CD8-positive, alpha-beta memory T cell (primary cell): ENCODE measurements at places on chromosomes 13 and 19.

DNA sequence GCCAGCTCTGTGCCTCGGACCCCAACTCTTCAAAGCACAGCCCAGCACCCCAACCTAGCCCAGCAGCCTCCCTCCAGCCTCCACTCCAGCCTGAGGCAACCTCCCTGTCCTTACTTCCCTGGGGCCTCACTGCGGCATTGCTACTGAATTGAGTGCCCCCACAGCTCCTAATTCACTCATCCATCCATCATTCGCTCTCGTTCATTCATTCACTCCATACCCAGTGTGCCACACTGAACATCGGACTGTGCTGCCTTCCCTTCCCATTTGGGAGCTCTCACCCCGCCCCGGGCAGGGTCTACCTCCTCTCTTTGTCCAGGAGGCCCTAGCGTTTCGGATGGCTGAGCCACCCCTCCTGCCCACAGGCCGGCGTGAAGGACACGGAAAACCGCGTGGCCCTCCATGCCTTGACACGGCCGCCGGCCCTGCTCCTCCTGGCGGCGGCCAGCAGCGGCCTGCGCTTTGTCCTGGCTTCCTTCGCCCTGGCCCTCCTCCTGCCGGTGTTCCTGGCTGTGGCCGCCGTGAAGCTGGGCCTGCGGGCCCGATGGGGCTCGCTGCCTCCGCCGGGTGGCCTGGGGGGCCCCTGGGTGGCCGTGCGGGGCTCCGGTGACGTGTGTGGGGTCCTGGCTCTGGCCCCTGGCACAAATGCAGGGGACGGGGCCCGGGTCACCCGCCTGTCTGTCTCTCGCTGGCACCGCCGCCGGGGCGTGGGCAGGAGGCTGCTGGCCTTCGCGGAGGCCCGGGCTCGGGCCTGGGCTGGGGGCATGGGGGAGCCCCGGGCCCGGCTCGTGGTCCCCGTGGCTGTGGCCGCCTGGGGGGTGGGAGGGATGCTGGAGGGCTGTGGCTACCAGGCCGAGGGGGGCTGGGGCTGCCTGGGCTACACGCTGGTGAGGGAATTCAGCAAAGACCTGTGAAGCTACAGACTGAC, 1.3 kb downstream of the NAT14 start:
- no peak for DNase-seq

GRCh38 chr13:112709825-112710783, 20.3 kb downstream of the ATP11A start:
- no peak for DNase-seq

- no peak for DNase-seq
Observed at GRCh38 chr13:80133631-80134261, 207.2 kb downstream of the SPRY2 start.

GRCh38 chr19:48946463-48947257, 8.0 kb upstream of the BAX start:
- no peak for DNase-seq

DNA sequence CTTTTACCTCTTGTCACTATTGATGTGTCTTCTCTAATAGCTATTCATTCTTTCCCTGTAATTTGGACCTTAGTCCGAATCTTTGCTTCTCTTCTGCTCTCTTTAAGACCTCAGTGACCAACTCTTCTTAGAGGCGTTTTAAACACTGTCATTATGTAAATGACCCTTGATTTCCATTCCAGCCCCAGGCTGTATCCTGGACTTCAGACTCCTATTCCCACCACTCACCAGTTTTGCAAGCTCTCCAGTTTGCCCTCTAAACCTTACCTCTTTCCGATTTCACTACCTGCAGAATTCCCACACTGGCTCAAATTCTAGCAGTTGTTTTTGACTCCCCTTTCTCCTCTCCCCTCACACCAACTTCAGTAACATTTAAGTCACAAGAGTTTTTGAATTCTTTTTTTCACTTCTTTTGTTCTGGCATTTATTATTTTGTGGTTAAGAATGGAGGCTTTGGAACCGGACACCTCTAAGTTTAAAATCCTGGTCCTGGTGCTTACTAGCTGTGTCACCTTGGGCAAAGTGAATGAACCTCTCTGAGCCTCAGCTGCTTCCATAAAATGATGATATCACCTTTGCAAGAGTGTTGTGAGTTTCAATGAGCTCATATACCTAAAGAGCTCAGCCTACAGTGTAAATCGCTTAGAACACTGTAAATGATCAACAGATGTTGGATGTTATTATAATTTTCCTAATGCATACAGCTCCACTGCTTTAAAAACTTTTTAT, 13.6 kb upstream of the HMGB1 start:
- no peak for DNase-seq

- no peak for DNase-seq
Observed at GRCh38 chr13:40047322-40047771, 391.9 kb downstream of the COG6 start.

DNA sequence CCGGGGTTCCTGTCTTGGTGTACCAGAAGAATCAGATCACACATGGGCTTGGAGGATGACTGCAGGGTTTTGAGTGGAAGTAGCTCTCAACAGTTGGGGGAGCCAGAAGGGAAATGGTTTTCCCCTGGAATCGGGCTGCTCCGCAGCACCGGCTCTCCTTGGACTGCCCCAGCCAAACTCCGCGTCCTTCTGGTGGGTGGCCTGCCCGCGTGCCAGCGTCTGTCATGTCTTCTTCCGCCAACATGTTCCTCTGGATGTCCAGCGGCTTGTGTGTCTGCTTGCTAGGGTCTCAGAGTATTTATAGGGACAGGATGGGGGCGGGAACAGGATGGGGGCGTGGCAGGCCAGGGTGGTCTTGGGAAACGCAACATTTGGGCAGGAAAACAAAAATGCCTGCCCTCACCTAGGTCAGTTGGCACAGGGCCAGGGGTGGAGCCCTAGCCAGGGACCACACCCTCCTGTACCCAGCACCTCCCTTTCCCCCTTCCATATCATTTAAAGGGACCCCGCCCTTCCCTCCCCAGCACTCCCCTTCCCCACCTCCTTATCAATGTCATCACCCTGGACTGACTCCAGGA, 1.3 kb upstream of the ZNF30 start:
- DNase-seq: no peak

DNA sequence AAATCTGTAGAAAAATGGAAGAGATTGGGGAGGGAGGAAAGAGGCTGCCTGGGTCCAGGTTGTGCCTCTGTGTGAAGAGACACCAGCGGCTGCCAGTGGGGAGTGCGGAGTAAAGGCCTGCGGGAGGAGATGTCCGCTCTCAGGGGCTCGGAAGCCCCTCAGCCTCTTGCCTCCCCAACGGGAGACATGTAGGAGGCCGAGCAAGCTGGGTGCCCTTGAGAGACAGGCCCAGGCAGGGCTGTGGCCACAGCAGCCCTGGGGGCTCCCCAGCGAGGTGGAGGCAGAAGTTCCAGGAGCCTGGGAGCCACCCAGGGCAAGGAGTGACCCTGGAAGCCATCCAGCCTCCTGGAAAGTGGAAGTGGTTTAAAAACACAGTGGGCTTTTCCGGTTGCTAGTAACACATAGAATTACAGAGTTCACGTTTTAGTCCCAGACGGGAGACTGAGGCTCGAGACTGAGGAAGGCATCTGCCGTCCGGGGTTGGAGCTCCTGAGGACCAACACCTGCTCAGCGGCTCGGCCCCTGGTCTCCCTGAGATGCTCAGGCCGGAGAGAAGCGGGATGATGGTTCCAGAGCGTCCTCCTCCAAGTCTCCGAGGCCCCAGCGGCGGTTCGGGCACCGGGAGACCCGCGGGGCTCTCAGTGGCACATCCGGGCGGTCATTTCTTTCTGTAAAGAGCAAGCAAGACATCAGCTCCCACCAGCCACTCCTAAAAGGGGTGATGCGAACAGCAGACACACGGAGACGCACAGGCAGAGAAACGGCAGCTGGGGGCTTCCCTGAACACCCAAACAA, 21.9 kb upstream of the MKNK2 start:
- no peak for DNase-seq

DNA sequence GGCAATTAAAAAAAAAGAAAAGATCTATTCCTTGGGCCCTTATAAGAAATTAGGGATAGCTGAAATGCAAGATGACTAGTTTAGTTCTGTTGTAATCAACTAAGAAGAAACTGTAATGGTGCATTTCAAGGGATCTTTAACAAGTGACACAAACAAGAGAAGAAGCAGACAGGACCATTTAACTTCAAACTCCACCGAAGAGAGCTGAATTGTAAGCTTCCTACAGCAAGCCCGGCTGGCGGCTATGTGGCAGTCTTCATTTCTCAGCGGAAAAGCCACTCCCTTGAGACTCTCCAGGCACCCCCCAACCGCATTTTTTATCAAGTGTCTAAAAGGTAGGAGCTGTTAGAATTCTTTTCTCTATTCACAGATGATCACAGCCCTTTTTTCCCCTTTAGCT, 305.2 kb upstream of the ZNF507 start:
- no peak for DNase-seq

DNA sequence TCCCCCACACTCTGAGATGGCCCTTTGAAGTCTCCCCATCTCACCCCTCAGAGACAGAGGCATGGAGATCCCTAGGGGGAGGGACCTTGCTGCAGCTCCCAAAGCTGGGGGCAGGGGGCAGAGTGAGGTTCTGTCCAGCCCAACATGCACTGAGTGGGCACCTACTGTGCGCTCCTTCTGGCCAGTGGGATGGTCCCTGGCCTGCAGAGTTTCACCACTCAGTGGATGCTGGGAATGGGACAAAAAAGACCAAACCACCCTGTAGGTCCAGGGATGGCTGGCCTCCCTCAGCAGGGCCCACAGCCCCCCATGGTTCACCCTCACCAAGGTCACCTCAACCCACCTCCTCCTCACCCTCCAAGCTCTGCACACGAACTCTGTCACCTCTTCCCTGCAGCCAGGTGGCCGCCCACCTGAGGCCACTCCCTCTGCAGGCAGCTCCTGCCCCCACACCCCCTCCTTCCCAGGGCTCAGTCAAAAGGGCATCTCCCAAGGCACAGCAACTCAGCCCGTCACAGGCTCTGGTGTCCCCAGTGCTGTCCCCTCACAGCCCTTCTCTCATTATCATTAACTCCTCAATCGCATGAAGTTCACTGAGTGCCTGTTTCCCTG, 16.1 kb downstream of the CEACAM21 start:
- DNase-seq: no peak

DNA sequence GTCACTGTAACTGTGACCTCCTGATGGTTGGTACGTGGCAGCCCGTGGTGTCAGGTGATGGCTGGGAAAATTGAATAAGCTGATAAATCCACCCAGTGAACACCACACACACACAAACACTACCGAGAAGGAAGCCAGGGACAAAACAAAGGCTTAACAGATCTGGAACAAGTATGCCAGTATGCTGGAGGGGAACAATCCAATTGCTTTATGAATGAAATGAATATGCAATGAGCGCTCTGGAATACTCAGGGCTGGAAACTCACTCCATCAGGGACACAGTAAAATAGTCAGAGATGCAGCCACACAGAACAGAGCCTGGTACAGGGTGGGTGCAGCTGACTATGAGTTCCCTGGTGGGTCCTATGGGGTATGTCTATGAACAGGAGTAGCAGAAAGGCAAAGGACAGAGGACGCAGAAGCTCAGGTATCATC, 16.7 kb downstream of the TMTC4 start:
- no peak for DNase-seq

DNA sequence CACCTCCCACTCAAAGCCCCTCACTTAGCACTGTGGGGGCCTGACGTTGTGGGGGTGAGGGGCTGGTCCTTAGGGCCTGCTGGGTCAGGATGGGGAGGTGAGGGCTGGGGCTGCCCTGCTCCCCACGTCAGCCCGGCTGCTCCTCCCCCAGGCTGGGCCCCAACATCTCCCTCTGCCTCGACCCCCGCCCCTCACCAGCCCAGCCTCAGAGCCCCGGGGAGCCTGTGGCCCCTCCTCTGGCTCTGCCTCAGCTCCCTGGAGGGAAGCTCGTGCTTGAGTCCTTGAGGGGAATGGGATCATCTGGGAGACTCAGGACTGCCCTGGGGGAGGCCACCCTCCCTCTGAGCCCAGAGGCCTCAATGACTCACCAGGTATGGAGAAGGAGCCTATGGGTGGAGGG, 6.8 kb downstream of the LILRA4 start:
- DNase-seq: no peak

DNA sequence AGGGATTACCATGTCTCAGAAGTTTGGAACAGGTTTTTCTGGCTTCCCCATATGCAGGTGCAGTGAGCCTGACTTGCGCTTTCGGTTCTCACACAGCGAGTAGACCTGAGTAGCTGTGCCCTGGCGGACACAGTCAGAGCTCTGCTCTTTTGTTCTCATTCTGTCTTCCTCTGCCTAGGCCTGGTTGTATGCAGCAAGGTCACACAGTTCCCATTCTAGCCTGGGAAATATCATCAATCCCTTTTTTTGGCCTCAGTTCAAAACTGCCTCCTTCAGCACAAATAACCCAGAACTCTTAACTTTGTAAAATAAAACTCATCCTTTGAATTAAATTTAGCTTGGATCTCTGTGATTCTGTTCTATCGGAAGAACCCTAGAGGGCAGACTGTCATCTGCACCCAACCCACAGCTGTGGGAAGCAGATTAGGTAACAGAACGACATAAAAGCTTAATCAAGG, 10.2 kb downstream of the OXGR1 start:
- DNase-seq: no peak

DNA sequence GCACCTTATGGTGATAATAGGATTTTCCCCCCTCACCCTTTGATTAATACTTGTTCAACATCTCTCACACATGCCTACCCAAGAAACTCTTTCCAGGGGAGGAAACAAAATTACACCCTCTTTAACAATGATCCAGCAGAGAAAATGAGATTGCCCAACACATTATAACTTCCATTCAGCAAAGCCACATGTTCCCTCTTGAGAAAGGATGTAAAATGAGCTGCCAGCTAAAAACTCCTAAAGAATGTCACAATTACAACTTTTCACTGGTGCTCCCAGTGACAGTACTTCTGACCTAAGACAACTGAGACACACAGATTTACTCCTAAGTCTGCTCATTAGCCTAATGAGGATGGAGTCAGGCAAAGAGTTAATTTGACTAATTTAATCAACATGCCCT, 621.4 kb downstream of the DIAPH3 start:
- DNase-seq: no peak

GRCh38 chr19:3684054-3684816, 16.0 kb downstream of the PIP5K1C start:
- no peak for DNase-seq

DNA sequence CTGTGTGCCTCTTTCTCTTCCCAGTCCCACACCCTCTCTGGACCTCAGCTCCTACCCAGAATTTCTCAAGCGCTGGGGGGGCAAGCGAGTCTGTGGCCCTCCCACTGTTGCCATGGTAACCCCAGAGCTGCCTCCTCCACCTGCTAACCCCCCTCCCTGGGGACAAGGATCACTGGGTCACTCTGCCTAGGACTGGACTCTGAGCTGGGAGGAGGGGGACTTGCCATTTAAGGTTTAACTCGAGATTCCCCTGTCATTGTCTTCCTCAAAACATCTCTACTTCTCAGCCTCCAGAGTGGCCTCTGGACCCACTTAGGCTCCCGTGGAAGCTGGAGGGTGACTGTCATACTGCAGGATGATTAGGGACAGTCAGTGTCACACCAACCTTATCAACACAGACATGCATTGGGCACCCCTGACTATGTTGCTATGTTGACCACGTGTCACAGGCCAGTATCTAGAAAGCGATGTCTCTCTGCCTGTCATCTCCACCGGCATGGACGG, 2.2 kb downstream of the PALM3 start:
- no peak for DNase-seq

- no peak for DNase-seq
Observed at GRCh38 chr19:34459614-34460013, 21.9 kb upstream of the WTIP start.

GRCh38 chr13:37632294-37632693, 33.7 kb upstream of the POSTN start:
- no peak for DNase-seq
